ENCODE measurements at places on chromosomes 5 and 9.

DNA sequence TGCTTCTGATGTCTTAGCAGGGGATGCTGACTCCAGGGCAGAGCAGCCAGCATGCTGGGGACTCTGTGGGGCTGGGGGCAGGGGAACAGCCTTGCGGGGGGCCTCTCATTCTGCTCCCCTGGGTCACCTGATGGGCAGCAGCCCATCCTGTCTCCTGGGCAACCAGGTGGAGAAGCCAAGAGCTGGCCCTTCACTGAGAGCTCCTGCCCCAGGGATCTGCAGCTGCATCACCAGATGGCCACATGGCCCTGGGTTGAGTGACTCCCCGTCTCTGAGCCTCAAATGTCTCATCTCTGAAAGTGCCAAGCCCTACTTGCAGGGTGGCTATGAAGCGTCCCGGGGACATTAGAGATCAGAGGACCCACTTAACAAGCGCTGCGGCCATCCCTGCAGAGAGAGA is 49.1 kb downstream of the LRSAM1 start:
- DNase-seq: no peak

GRCh38 chr9:124182741-124183140 is 75.0 kb upstream of the NEK6 start:
- no peak for DNase-seq

DNA sequence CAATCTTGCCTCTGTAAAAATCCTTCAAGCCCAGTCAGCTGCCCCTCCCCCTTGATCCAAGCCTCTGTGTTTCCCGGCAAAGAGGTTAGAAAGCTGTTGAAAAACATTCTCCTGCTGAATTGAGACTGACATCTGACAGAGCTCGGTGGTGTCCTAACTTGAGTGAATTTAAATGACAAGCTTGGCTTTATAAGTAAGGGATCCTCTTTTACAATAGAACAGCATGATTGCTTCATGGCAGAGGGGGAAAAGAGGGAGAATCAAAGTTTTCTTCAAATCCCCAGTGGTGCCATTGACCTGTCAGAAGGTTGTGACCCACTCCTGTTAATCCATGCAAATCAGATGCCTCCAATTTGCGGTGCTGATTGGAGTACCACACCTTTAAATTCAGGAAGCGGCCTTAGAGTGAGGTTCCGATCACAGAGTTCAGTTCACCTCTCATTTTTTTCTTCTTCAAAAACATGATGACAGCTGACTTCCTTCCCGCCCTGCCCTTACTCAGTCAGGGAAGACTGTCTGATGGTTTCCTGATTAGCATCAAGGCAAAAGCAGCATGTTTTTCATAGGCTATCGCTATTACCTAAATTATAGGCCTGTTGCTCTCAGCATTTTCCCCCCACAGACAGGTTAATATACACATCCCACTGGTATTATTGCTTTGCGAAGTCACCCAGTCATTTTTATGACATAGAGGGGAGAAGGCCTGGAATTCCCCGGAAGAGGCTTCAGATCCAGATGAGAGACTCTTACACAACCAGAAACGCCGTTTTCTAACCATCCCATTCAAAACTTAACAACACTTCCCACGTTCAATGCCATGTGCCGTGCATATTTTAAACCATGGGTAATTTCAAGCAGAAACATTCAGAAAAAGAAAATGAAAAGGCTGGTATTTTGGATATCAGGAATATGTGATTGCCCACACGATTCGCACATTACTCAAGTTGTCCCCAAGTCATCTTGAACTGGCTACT is 141.4 kb downstream of the EBF1 start:
- no peak for DNase-seq

GRCh38 chr5:76204191-76204590 is 121.0 kb downstream of the SV2C start:
- DNase-seq: no peak

- no peak for DNase-seq
These were observed 117.8 kb upstream of the SARDH start for GRCh38 chr9:133855802-133856521.

DNA sequence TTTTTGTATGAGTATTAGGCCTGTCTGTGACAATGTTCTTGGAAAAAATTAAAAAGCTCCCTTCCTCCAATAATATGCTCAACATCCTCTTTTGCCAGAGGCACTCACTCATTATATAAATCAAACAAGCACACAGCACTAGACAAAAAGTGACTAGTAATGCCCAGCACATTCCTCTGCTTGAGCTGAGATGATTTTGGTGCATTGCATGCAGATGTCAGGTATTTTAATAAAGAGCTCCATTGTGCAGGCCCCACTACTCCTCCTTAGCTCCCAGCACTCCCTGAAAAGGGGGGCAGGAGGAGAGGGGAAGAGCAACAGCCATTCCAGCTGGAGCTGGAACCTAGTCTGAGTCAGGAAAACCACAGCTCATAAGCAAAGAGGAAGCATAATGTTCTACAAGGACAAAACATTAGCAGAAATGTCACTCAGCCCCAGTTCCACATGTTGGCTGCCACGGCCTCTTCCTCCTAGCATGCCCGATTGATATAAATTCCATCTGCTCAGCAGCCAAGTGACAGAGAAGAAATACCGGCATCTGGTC is 348.5 kb downstream of the BNC2 start:
- DNase-seq: no peak

GRCh38 chr9:132546148-132547051 is 36.0 kb upstream of the BARHL1 start:
- no peak for DNase-seq

GRCh38 chr9:135037521-135038250 is 49.8 kb upstream of the OLFM1 start:
- no peak for DNase-seq

- DNase-seq: no peak
These were observed 11.6 kb downstream of the RAI14 start for GRCh38 chr5:34667705-34668104.

- no peak for DNase-seq
These were observed 243.2 kb downstream of the FSTL4 start for GRCh38 chr5:133368916-133369783.

DNA sequence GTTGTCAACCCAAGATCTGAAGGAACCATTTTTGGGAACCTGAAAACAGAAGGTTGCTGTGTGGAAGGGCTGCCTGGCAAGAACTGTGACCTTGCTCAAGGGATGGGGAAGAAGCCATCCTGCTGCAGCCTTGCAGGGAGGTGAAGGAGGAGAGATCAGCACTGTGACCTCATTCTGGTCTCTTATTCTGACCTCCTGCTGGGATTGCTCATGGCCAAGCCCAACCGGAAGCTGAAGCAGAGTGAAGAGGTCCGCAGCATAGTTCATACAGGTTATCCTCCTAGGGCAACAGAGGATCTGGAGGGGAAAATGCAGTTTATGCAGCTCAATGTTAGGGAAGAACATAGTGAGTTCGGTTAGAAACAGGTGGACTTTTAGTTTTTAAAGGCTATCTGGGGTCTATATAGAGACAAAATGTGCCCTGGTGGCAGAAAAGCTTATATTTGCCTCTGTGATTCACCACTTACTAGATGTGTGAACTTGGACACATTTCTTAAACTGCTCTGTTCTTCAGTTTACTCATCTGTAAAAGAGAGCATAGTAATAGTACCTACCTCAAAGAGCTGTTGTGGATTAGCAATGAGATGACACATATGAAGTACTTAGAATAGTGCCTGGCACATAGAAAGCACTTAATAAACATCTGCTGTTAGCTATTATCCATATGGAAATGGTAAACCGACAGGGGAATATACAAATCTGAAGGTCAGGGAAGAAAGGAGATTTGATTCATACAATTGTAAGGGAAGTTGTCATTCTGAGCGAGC is 57.9 kb upstream of the BNC2 start:
- DNase-seq: no peak

DNA sequence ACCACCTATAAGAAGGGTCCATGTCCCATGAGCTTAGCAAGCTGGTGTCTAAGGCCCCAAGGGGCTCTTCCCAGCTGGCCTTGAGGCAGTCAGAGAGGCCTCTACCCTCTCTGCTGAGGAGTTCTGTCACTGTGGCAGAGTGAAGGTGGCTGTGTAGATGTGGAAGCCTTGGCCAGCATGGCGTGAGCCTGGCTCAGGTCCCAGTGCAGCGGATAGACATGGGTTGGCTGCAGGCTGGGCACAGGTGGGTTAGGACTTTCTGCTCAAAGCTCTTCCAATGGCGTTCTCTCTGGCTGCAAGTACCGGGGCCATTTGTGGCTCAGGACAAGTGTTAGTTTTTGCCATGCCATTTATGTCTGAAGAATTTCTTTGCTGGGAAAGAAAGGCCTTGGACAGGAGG is 47.3 kb downstream of the JADE2 start:
- no peak for DNase-seq

DNA sequence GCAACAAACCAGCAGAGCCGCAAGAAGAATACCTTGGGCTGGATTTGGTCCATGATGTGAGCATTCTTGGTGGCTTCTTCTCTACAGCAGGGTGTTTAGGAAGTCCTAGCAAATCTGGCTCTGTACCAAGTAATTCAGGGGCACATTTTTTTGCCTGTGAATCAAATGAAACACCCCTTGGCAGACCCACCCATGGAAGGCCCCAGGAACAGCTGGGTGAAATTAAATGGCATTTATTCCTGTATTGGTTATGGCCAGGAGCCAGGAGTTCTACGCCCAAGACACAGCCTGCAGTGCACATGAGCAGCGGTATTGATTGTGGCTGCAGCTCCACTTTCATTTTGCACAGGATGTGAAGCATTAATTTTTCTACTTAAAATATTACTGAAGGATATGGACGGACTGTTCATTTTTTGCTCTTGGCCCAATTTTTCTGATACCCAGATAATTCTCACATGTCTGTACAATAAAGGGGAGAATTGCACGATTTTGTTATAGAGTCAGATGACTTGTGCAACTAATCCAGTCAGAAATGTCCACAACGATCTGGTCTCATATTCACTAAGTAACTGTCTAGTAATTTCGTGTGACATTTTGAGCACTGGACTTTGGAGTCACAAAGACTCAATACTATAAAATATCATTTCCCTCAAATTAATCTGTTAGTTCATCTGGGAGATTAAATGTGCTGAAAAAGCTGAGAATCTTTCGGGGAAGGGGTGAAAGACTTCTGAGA is 120.7 kb upstream of the APC start:
- DNase-seq: no peak

GRCh38 chr9:126420643-126421564 is 94.3 kb downstream of the MVB12B start:
- no peak for DNase-seq

GRCh38 chr9:75391497-75391896 is 303.2 kb downstream of the OSTF1 start:
- DNase-seq: no peak

DNA sequence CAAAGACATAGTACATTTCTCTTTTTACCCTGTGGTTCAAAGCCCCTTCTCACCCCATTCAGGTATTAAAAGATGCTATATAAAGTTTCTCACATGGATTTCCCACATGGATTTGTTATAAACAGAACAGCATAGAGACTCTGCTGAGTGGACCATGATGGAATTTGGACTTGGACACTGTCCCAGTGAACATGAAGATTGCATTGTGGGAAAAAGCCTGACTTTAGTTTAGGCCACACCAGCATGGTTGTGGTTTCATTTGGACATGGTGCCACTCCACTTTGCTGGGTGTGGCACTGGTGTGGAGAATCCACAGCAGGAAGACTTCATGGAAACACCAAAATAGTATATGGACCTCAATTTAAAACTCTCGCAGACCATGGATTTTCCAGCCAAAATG is 124.6 kb downstream of the ARHGAP26 start:
- no peak for DNase-seq

- DNase-seq: no peak
These were observed 567.4 kb downstream of the PRR16 start for GRCh38 chr5:121031491-121031890.

DNA sequence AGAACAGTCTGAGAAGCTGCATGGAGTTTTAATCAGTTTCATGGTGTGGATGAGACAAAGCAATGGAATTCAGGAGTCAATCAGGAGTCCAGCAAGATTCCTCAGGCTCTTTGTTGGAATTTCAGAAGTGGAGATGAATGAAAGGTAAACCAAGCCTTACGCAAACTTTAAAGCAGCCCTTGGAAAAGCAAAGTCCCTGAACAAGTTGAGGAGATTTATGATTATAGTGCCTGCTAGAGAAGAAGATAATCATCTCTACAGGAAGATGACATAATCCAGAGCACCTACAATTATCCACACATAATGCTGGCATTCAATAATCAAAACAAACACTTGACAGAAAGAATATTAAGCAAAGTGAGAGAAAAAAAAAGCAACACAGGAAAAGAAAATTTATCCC is 1380.1 kb upstream of the NUDT12 start:
- no peak for DNase-seq

GRCh38 chr5:153959134-153959957 is 79.4 kb downstream of the FAM114A2 start:
- no peak for DNase-seq

- DNase-seq: no peak
These were observed 367.1 kb downstream of the CDK5RAP2 start for GRCh38 chr9:120212853-120213200.

GRCh38 chr9:115786321-115786720 is 367.3 kb upstream of the PAPPA start:
- DNase-seq: no peak

DNA sequence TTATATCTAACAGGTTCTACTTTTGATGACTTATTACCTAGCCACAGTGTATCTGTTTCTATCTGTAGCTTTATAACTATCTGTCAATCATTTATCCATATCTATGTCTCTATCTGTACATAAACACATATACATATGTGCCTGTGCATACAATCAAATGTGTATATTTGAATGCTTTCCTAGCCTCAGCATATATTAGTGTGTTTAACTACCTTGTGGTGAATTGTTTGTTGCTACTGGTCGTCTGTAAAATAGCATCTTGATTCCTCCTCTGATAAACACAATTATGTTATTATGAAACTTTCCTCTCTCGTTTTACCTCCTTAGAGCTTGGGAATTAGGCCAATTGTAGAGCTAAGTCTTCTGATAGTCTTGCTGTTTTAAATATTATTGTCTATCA is 44.4 kb downstream of the PARP8 start:
- DNase-seq: no peak

GRCh38 chr5:53368516-53368915 is 111.9 kb upstream of the FST start:
- DNase-seq: no peak

- DNase-seq: no peak
These were observed 16.1 kb upstream of the CRB2 start for GRCh38 chr9:123339666-123340510.

GRCh38 chr5:149447373-149448367 is 68.6 kb upstream of the IL17B start:
- DNase-seq: no peak

- DNase-seq: no peak
These were observed 41.5 kb downstream of the VAV2 start for GRCh38 chr9:133950629-133951111.

- DNase-seq: no peak
These were observed 76.3 kb downstream of the AMBP start for GRCh38 chr9:114001794-114002261.

DNA sequence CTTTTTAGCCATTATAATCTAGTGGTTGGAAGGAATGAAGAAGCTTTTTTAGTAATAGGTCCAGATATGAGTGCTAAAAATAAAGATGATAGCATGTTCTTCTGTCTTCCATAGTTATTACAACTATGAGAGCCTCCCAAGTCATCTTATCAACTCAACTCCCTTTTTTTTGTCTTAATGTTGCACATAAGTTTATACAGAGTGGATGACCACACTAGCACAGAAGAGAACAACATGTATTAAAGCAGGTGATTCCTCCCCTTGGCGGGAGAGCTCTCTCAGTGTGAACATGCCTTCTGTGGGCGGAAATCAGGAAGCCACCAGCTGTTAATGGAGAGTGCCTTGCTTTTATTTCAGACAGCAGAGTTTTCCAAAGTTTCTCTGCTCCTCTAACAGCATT is 40.1 kb upstream of the STX17 start:
- no peak for DNase-seq

- no peak for DNase-seq
These were observed 186.4 kb downstream of the MELK start for GRCh38 chr9:36759141-36759540.

GRCh38 chr9:36922548-36922947 is 111.5 kb downstream of the PAX5 start:
- DNase-seq: no peak

Measured in stimulated activated CD8-positive, alpha-beta memory T cell treated with anti-CD3 and anti-CD28 coated beads, Interleukin-2, amount 100 ng/mL, for 1 hour (primary cell).